GM06990 (cell line): ENCODE measurements at places on chromosomes 1 and 21.
A peak's percentile ranks its signal among the peaks of the same experiment; 100 is the strongest.

- DNase-seq: no peak
Measured at GRCh38 chr1:175674186-175674585, 69.2 kb downstream of the TNR start.

GRCh38 chr1:86089765-86090164, 66.8 kb downstream of the COL24A1 start:
- no peak for DNase-seq

DNA sequence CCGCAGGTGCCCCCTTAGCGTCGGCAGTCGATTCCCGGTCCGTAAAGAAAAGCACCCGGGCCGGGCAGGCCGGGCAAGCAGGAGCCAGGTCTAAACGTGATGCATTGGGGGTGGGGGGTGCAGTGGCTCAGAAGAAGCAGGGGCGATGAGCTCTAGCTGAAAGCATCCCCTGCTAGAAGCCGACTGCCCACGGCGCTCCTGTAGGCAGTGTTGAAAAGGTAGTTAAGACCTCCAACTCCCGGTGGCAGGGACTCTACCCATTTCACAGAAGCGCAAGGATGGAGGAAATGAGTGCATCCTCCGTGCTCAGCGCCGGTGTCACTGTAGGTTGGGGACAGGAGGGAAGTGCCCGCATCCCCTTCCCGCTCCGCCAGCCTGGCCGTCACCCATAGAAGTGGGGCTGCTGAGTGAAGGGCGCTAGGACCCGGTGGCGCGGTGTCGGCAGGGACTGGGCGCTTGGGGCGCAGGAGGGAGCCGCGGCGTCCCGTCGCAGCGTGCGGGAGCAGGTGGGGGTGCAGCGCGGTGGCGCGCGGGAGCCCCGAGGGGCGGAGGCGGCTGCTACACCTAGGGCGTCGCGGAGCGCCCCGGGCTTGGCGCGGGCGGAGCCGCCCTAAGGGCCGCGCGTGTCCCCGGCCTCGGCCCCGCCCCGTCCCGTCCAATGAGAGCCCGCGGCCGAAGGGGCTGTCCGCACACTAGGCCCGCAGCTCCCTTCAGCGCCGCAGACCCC, at the start of gene WNT2B:
TSS of gene WNT2B (plus strand) at position 688 of the 727 bp plus-strand sequence. CDS start 298 bp downstream, outside the sequence.
- DNase-seq: peak; percentile 54

- DNase-seq: no peak
Measured at GRCh38 chr1:156342166-156342955, 4.0 kb downstream of the TSACC start.
